ENCODE measurements at places on chromosomes 7 and 10. TPM values are rescaled to one million over a fixed set of nuclear protein-coding genes. Genes with fewer than 3 reads are reported as not detected.

The DYNC1I1 gene
- total RNA-seq, result 1.3 TPM

The PRF1 gene
- total RNA-seq, result not detected

The UNCX gene
- not detected for total RNA-seq

The THSD7A gene
- 0.44 TPM for total RNA-seq

The MMD2 gene
- total RNA-seq, result not detected

The FHIP2A gene
- total RNA-seq, result 31.4 TPM

The NME8 gene
- not detected for total RNA-seq

The MICU1 gene
- total RNA-seq, result 57.8 TPM

The NET1 gene
- total RNA-seq, result 9.6 TPM

Data from placental pericyte (primary cell).